HepG2 (cell line): ENCODE measurements at places on chromosomes 3 and 15. TPM values are rescaled to one million over a fixed set of nuclear protein-coding genes. Genes with fewer than 3 reads are reported as not detected.

DNA sequence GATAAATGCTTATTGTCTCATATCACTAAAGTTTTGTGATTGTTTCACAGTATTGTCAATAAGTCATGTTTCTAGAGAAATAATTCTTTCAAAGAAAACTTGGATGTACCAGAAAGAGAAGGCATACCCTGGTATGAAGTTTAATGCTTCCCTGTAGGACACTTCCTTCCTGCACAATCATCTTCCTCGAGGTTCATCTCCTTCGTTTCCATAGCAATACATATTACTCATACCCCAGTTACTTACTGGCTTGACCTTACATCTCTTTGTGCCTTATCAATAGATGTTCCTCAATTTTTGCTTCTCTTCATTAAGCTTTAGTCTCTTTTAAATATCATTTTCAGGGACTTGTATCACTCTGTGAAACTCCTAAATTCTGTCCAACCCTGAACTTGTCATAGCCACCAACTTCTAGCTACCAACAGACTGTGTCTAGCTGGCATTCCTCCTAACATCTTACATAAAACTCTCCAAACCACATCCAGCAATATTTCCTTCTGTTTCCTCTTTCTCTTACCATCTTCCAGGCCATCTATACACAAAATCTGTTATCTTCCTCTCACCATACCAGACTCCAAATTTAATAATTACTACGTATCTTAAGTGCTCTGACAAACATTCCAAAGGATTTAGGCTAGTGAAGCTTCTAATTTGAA lies 134.3 kb downstream of the GADL1 start:
- DNase-seq, result no peak

GRCh38 chr3:58963928-58964503 lies 85.8 kb downstream of the CFAP20DC start:
- DNase-seq, result no peak

GRCh38 chr3:111210866-111211564 lies 139.4 kb downstream of the NECTIN3 start:
- DNase-seq, result no peak

DNA sequence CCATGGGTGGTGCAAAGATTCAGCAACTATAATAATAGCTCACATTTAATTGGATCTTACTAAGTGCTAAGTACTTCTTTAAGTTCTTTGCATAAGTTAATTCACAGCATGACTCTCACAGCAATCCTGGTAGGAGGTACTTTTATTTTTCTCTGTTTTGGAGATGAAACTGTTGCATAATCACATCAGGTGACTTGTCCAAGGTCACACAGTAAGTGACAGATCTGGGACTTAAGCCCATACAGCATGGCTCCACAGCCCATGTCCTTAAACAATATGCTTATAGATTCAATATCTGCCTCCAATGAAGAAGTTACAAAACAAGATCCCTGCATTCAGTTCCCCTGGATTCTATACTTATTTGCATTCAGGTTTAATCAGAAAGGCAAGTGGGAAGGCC lies 171.8 kb downstream of the CNTN3 start:
- DNase-seq, result no peak

The FBXO40 gene
- not detected in 2 replicates for total RNA-seq
